Kidney (tissue), 22 donors: ENCODE measurements at places on chromosomes 3 and 15. TPM values are rescaled to one million over a fixed set of nuclear protein-coding genes. Genes with fewer than 3 reads are reported as not detected.

GRCh38 chr15:48087844-48088243, 32.9 kb upstream of the SLC24A5 start:
- H3K27me3 ChIP-seq, result no peaks in the 10 kb centered on the region
- H3K4me1 ChIP-seq, result no peaks in the 10 kb centered on the region
- no peak overlapping the region for H3K4me3 ChIP-seq
- no peak for DNase-seq

- no peaks in the 10 kb centered on the region for H3K4me1 ChIP-seq
- no peak for DNase-seq
- no peak overlapping the region for H3K4me3 ChIP-seq
- H3K27ac ChIP-seq, result no peak overlapping the region
- H3K36me3 ChIP-seq, result peaks cover 2% of the 10 kb centered on the region
Measured at GRCh38 chr15:68214838-68215254, 9.7 kb upstream of the CALML4 start.

GRCh38 chr3:3693593-3693992, 105.6 kb upstream of the LRRN1 start:
- no peak overlapping the region for H3K27ac ChIP-seq
- no peak overlapping the region for H3K4me3 ChIP-seq
- no peak for DNase-seq
- no peaks in the 10 kb centered on the region for H3K4me1 ChIP-seq
- no peaks in the 10 kb centered on the region for H3K27me3 ChIP-seq

DNA sequence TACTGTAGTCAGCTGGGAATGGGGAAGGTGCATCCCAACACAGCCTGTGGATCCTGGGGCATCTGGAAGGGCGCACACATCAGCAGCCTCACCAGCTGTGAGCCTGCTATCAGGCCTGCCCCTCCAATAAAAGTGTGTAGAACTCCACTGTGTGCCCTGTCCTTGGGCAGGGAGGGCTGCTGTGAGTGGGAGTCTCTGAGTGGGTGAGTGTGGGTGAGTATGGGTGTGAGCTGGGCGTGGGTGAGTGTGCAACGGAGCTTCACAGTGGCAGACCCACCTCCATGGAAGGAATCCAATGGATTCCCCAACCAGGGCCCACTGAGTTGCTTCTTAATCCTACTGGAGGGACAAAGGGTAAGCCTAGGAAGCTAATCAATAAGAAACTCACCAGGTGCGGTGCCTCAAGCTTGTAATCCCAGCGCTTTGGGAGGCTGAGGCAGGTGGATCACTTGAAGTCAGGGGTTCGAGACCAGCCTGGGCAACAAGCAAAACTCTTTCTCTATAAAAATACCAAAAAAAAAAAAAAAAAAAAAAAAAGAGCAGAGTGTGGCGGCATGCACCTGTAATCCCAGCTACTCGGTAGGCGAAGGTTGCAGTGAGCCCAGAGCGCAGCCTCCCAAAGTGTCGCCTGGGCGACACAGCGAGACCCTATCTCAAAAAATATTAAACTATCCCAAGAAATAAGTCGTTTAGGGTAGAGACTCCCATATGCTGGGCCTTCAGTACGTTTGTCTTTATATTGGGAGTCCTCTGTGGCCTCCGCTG, 555 bp upstream of the RCCD1 start:
- DNase-seq, result no peak
- H3K27me3 ChIP-seq, result no peaks in the 10 kb centered on the region
- H3K4me1 ChIP-seq, result peaks cover 12% of the 10 kb centered on the region
- no peaks in the 10 kb centered on the region for H3K36me3 ChIP-seq
- H3K27ac ChIP-seq, result no peak overlapping the region

- peak; percentile 60 for DNase-seq
- peak overlapping the region; percentile 44 for H3K4me3 ChIP-seq
- peak overlapping the region; percentile 96 for H3K27ac ChIP-seq
- H3K27me3 ChIP-seq, result peaks cover 3% of the 10 kb centered on the region
- peaks cover 3% of the 10 kb centered on the region for H3K4me1 ChIP-seq
Measured at GRCh38 chr3:41198526-41198925, 779 bp upstream of the CTNNB1 start.

Gene NLGN1
- total RNA-seq, result 19.4 TPM

DNA sequence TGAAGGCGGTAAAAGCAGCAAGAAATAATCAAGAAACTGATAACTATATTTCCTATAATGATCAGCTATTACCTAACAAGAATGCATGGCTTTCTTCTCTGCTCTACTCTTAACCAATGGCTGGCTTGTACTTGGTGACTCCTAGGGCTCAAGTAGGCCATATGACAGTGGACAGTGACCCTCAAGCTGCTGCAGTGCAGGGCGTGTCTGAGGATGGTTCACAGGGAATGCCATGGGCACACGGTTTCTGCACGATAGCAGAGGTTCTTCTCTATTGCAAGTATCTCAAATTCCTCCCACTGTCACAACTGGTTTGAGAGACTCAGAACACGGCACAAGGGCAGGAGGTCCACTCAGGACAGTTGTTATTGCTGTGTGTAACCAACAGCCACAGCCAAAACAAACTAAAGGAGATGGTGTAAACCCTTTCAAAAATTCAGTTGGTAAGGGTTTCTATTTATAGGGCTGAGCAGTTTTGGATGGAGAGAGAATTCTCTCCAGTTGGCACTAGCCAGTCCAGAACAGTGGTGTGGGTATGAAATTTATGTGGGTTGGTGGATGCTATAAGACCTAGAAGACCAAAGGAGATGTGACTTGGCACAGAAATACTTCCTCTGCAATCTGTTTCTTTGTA, 103.2 kb upstream of the ST8SIA2 start:
- H3K4me1 ChIP-seq, result no peaks in the 10 kb centered on the region
- H3K27ac ChIP-seq, result no peak overlapping the region
- DNase-seq, result no peak
- no peaks in the 10 kb centered on the region for H3K36me3 ChIP-seq
- no peak overlapping the region for H3K4me3 ChIP-seq

DNA sequence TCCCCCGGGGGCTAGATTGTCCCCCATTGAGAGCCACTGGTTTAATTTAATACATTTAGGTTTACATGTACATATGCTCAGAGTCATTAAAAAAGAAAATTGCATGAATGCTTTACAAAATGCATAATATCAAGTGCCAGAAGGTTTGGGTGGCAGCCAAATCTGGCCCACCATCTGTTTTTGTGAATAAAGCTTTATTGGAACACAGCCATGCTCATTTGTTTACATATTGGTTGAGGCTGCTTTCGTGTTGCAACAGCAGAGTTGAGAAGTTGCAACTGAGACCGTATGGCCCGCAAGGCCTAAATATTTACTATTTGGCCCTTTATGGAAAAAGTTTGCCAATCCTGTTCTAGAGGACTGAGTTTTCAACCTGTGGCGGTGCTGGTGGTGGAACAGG, 32.1 kb upstream of the RGMA start:
- H3K27me3 ChIP-seq, result no peaks in the 10 kb centered on the region
- no peak overlapping the region for H3K4me3 ChIP-seq
- H3K4me1 ChIP-seq, result no peaks in the 10 kb centered on the region
- H3K27ac ChIP-seq, result no peak overlapping the region

Gene PEX5L
- total RNA-seq, result not detected

Gene IL12A
- total RNA-seq, result 0.22 TPM

Gene LDHAL6B
- not detected for total RNA-seq
